ENCODE measurements at places on chromosomes 1 and 21. TPM values are rescaled to one million over a fixed set of nuclear protein-coding genes. Genes with fewer than 3 reads are reported as not detected.

DNA sequence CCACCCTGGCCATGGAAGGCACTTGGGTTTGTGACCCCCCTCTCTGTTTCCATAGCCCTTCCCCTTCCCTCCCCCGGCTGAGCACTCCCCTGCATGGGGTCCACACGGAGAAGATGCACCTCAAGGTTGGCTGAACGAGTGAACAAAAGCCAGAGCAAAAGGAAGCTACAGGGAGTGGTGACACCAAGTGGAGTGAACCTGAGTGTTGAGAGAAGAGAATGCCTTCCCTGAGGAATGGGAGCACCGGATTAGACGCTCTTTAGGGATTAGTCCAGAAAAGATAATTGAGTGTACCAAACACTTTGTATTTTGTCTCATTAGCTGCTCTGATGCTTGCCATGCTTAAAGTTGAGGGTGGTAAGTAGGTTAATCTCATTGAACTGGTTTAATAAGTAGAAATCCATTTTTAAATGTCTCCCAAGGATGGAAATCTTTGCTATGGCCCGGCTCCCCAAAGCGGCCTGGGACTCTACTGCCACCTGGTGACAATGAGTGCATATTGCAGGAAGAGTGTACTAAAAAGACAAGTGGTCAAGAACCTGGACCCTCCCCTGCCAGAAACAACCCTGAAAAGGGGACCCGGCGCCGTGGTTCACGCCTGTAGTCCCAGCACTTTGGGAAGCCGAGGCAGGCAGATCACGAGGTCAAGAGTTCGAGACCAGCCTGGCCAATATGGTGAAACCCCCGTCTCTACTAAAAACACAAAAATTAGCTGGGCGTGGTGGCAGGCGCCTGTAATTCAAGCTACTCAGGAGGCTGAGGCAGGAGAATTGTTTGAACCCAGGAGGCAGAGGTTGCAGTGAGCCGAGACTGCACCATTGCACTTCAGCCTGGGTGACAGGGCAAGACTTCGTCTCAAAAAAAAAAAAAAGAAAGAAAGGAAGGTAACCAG lies 150.6 kb upstream of the ZC3H12A start:
- DNase-seq = no peak

GRCh38 chr1:247562198-247562597 lies 13.3 kb downstream of the GCSAML start:
- no peak for DNase-seq

DNA sequence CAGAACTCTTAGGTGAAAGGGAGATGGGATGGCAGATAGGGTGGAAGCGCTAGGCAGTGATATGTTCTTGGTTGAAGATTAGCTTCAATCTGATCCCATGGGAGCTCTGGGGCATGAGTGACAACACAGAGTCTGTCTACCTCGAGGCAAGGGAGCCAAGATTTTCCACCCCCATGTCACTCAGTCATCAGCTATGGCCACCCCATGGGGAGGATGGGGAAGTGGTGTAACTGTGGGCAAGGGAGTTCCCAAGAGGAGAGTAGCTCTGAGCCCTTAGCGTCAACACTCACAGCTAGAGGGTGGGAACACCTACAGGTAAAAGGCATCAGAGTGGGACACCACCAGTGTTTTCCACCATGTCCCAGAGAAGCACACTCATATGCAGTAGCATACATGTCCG lies 30.3 kb upstream of the C1QA start:
- no peak for DNase-seq

DNA sequence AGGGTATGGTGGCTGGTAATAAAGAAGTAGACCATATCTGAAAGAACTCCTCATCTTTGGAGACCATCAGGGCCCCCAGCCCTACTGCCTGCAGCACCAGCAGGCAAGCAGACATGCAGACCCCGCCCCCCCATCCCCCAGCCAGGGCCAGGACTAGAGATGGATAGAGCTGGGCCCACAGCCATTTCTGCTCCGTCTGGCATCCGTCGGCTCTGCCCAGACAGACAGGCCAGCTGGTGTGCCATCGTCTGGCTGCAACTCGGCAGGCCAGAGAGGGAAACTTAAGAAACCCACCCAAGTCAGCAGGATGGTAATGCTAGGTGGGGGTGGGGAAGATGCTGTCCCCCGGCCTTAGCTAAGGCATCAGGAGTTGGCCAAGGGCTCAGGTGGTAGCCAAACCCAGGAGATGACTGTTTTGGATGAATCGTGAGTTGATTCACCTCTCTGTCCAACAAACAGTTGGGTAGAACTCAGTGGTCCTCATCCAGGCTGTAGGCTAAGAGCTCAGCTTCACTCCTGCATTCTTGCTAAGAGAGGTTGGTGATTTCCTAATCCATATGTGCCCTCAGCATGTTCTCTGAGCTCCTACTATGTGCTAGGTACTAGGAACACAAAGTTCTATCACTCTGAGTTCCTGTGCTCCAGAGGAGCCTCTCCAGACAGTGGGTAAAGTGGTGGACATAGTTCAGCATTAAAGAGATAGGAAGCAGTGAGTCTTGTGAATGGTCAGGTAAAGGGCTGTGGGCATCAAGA lies 23.2 kb upstream of the TMEM222 start:
- DNase-seq = no peak

SLC44A5 gene
- total RNA-seq = 1.3 TPM

APOBEC4 gene
- not detected for total RNA-seq

DNA sequence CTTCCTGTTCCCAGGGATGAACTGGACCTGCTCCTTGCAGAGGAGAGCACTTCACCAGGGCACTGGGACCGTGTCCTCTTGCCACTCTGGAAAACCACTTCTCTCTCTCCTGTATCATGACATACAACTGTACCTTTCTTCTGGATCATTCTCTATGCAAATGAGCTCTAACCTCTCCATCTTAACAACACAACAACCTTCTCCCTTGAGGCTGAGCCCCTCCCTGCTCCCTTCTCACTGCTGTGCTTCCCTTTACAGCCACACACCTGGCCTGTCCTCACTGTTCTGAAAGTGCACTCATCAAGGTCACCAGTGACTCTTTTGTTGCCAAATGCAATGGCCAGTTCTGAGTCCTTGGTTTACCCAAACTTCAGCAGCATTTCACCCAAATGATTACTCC lies 54.5 kb upstream of the MRPS6 start:
- DNase-seq = no peak

GRCh38 chr1:19672237-19672636 lies 7.6 kb downstream of the HTR6 start:
- DNase-seq = no peak

GBP6 gene
- 0.29 TPM for total RNA-seq

GRCh38 chr1:3518256-3518655 lies 63.8 kb downstream of the ARHGEF16 start:
- no peak for DNase-seq
